Peyer's patch (tissue), 4 donors: ENCODE measurements at places on chromosomes 6 and 20. TPM values are rescaled to one million over a fixed set of nuclear protein-coding genes. Genes with fewer than 3 reads are reported as not detected.

GRCh38 chr6:45606831-45607400, 229.2 kb upstream of the SUPT3H start:
- no peak for DNase-seq

DNA sequence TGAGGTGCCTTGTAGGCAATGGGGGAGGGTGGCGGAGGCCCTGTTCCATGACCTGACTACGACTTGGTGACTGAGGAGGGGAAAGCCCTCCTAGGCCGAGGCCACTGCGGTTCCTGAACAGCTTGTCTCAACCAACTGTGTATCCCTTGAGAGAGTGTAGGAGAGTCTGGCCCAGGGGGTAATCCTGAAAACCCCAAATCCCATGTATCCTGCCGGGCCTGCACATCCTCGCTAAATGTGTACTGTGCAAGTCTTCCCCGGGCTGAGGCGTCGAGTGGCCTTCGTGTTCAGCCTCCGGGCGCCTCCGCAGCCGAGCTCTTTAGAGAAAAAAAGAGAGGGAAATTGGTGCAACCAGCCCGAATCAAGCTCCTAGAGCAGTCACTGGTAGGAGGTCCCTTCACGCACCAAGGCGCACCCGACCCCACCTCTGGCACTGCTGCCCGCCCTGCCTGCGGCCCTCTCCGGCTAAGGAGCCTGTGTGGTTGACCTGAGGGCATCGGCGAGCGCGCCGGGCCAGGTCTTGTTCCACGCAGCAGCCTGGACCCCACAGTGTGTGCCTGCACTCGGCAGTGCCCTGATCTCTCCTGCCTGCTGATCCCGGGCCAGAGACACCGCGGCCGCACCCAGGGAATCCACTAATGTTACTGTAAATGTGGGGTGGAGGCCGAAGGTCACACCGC, 7.3 kb downstream of the SIM1 start:
- no peak for DNase-seq

GRCh38 chr20:25014816-25015215, 22.3 kb upstream of the APMAP start:
- peak; percentile 42 for DNase-seq

PSORS1C2 gene
- total RNA-seq: not detected

RCAN2 gene
- 6.2 TPM for total RNA-seq

CCR6 gene
- not detected for total RNA-seq

GRCh38 chr6:22899426-22899825, 330.1 kb downstream of the HDGFL1 start:
- no peak for DNase-seq

POM121L2 gene
- total RNA-seq: not detected

TRIM40 gene
- 10.9 TPM for total RNA-seq

GRCh38 chr6:90584636-90585255, 2.1 kb downstream of the MAP3K7 start:
- no peak for DNase-seq

NKX2-4 gene
- not detected for total RNA-seq

PRDM1 gene
- 12.8 TPM for total RNA-seq

DNA sequence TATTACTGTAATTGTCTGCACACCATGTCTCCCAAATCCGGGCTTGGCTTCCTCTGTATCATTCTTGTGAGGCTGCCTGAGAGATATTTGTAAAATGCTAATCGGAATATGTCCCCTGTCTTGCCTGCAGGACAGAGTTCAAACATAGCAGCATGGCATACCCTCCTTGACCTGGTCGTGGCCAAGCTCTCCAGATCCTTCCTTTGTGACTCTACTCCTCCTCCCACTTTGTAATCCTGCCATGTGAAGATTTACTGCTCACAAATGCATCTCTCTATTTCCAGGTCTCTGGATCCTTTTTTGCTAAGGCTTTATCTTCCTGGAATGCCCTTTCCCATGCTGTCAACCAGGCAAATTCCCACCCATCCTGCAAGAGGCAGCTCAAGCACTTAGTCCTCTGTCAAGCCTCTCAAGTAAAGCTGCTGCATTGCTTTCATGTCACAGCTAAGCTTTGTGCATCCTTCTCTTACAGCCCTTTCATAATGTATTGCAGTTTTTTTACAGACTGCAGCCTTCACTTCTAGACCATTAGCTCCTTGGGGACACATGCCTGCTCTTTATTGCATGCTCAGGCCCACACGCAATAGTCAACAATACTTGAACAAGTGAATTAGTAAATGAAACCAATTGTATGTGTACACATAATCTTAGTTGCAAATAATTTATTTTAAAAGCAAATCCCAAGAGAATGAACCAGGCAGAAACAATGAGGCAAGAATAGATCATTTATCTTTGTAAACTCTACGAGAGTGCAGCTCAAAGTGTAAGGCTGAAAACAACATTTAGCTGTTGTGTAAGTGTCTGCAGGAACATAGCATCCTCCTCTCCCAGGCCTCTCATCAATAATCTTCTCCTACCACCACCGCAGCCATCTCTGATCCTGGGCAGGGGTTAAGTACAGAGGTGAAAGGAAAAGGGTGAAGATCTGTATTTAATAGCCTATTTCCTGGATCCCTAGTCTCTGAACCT, 45.8 kb downstream of the HIVEP2 start:
- no peak for DNase-seq

DNA sequence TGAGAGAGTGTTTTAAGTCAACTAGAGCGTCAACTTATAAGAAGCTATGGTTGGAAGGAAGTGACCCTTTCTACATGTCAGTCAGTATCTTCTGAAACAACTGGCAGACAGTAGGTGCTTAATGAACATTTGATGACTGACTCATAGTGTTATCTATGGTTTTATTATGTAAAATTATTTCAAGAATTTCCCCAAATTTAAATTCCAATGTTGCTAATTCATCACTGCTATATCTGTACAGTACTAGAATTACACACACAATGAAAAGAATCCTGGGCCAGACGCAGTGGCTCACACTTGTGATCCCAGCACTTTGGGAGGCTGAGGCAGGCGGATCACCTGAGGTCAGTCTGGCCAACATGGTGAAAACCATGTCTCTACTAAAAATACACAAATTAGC, 721.4 kb upstream of the FLRT3 start:
- DNase-seq: no peak

PMEPA1 gene
- 4.4 TPM for total RNA-seq

GRCh38 chr6:149337320-149337719, 19.8 kb downstream of the TAB2 start:
- no peak for DNase-seq

- DNase-seq: no peak
These were observed 102.1 kb upstream of the LAMP5 start for GRCh38 chr20:9412309-9412708.

DNA sequence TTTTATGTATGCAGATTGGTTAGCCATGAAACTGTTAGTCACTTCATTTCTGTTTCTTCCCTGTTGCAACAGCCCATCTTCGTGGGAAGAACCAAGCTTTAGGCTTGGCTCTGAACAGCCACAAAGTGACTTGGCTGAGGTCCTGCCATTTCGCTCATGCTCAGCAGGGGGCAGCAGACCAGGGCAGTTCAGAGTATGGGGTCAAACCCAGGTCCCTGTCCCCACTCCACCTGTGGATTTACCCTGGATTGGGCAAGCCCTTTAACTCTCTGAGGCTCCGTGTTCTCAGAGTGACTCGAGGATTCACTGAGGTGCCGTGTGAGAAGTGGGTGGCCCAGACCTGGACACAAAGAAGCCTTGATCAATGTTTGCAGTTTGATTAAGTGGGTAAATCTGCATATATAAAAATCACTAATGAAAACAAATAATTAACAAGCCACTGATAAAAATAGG, 19.8 kb upstream of the MAP1LC3A start:
- DNase-seq: peak; percentile 82

CRIP3 gene
- total RNA-seq: 6.8 TPM

GRCh38 chr6:136771306-136771705, 21.0 kb downstream of the MAP3K5 start:
- DNase-seq: no peak

DNA sequence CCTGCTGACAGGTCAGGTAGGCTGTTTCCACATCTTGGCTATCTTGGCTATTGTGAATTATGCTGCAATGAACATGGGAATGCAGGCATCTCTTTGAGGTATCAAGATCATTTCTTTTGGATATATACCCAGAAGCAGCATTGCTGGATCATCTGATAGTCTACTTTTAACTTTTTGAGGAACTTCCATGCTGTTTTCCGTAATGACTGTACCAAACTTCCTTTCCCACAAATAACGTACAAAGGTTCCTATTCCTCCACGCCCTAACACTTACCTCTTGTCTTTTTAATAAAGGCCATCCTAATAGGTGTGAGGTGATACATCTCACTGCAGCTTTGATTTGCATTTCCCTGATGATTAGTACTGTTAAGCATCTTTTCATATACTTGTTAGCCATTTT, 338.7 kb upstream of the RUNX2 start:
- DNase-seq: no peak

DNA sequence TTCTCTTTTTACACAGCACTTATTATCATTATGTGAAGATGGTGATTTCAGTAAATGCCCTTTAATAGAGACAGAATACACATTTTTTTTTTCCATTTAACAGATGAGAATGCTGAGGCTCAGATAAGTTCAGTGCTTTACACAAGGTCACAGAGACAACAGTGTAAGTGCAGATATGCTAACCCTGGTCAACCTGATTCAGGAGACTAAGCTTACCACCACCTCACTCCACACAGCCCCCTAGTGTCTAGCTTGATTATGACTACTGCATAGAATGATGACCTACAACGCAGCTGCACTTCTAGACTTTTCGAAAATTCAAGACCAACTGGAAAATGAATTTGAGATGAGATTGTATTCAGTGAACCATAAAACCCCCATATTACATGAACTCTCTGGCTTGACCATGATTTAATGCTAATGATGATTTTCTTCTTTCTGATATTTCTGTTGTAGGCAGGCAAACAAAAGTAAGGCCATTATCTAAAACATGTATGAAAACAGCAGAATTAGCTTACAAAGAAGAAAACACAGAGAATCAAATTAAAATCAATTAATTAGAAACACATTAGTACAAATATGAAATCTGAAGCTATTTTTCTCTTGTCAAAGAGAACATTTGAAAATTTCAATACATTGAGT, 212.1 kb upstream of the PHACTR1 start:
- peak; percentile 49 for DNase-seq

DDO gene
- 3.3 TPM for total RNA-seq

DNA sequence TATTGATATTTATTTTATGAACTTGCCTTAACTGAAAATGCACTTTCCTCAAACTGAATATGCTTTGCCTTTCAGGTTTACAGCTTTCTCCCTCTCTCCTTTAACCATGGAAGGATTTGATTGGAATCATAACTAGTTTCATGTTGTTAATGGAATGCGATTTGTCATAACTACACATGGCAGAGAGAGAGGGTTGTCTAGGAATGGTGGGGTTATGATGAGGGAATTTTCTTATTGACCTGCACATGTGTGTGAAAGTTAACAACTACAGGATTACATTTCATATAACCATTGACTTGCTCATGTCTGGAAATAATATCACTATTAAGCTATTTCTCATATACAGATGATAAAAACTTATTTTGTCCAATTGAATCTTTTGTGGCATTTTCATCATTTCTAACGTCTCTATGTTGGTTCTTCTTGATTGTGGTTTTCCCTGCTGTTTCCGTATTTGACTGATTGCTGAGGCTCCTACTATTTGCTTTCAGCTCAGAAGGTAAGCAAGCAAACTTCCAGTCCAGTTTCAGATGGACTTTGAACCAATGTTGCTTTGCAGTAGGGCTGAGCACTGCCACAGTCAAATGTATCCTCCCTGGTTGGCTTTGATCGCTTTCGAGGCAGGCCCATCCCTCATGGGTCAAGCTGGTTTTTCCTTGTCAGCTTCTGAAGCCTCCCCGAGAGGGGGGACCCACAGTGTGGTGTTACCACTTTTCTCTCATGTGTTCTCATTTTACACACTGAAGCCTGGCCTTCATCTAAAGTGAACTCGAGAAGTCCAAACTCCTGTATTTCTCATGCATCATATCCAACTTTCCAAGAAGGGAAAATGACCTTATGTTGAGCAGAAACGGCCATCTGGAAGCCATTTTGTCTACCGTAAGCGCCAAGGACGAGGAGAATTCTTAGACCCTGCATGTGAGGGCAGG, 7.6 kb upstream of the CCN2 start:
- DNase-seq: peak; percentile 54

BACH2 gene
- total RNA-seq: 0.18 TPM

GRCh38 chr20:57772349-57772964, 62.6 kb upstream of the PMEPA1 start:
- DNase-seq: no peak

DNA sequence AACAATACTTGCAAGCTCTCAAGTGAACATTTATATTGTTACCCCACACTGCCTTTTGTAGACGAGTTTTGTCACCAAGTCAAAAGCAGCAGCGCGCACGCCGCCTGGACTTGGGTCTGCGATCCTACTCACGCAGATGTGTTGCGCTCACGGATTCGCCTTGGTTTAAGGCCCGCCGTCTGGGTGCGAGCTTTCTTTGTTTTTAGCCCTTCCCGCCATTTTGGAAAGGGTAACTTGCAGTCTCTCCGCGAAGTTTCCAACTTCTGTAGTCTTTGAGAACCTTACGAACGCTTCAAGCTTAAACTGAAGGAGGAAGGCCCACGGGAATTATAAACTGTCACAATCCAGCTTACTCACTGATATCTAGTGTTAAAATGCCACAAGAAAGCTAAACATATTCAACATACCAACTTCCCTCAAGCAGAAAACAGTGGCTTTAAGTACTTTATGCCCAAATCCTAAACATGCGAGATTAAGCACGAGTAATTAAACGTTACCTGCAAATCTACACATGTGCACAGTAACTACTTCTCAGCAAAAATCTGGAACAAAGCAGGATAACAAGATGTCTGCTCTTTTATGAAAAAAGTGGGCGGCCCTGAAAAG, 80.4 kb upstream of the BTN3A2 start:
- DNase-seq: peak; percentile 73

AP5S1 gene
- 26.4 TPM for total RNA-seq

NRN1 gene
- total RNA-seq: 1.4 TPM

DNA sequence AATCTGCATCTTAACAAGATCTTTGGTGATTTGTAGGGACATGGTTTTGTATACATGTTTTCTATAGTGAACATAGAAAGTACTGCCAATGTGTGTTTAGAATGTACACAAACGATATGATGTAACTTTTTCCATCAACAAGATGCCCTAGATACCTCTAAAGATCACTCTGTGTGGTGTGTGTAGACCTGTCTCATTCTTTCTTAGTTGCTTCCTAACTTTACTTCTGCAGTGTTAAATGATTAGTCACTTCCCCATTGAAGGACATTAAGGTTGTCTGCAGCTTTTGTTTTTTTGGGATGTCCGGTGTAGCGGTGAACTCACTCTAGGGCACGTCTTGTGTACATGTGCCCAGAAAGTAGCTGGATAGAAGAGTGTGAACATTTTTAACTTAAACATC, 35.9 kb downstream of the CDYL start:
- DNase-seq: no peak

- no peak for DNase-seq
These were observed 126.4 kb upstream of the BTBD3 start for GRCh38 chr20:11791316-11791715.

GRCh38 chr20:56636716-56637115, 7.6 kb downstream of the TFAP2C start:
- DNase-seq: no peak

GLP1R gene
- 0.38 TPM for total RNA-seq

PHACTR1 gene
- total RNA-seq: 1.3 TPM

- no peak for DNase-seq
These were observed 251.9 kb downstream of the SOD2 start for GRCh38 chr6:159440911-159441703.

- DNase-seq: no peak
These were observed 41.0 kb downstream of the CCN2 start for GRCh38 chr6:131910219-131910589.
